RCC 7860 (cell line): ENCODE measurements at places on chromosomes 7 and 10.

DNA sequence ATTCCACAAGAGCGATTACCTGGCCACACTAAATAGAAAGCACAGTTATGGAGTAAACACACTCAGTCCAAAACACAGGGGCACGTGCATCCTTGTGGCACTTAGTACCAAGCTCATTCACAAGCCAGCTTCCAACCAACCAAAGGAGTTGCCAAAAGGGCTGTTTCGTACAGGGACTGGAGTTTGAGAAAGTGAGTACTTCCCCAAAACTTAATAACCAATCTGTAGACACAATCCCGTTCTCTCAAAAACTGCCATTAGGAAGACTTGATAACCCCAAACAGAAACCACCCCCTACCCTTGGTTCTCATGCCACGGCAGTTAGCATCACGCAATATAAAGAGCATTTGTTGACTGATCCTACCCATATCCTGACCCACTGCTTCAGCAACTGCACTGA, 166.2 kb upstream of the ASAH2 start:
- DNase-seq: no peak

GRCh38 chr7:139758388-139758787, 19.4 kb downstream of the HIPK2 start:
- DNase-seq: no peak

GRCh38 chr10:77027576-77027975, 610.0 kb downstream of the KCNMA1 start:
- DNase-seq: no peak

- DNase-seq: no peak
Measured at GRCh38 chr10:126373147-126373546, 15.1 kb downstream of the ADAM12 start.
